Activated T-helper 1 cell treated with anti-CD3 and anti-CD28 coated beads, Interleukin-2, amount 50 U/mL, for 16 hours (primary cell): ENCODE measurements at places on chromosomes 5 and 9.

GRCh38 chr5:2165203-2165602 lies 282.5 kb upstream of the IRX4 start:
- no peak for DNase-seq

GRCh38 chr5:132262882-132263547 lies 5.5 kb downstream of the PDLIM4 start:
- DNase-seq: no peak

- no peak for DNase-seq
Measured at GRCh38 chr9:113152699-113153098, 1.9 kb downstream of the SLC31A2 start.

GRCh38 chr5:148801682-148802276 lies 24.6 kb upstream of the ADRB2 start:
- DNase-seq: no peak

GRCh38 chr9:113556877-113557593 lies 93.5 kb downstream of the RGS3 start:
- DNase-seq: no peak

GRCh38 chr9:15553528-15553898 lies 670 bp downstream of the CCDC171 start:
- no peak for DNase-seq

- no peak for DNase-seq
Measured at GRCh38 chr9:126390923-126391322, 64.3 kb downstream of the MVB12B start.

- no peak for DNase-seq
Measured at GRCh38 chr5:58505971-58506640, 14.9 kb downstream of the GAPT start.

- DNase-seq: no peak
Measured at GRCh38 chr9:278651-279050, 64.0 kb downstream of the DOCK8 start.

GRCh38 chr9:100575006-100575405 lies 2.9 kb upstream of the CAVIN4 start:
- DNase-seq: no peak

- DNase-seq: no peak
Measured at GRCh38 chr5:161757223-161757622, 71.7 kb downstream of the GABRA6 start.

GRCh38 chr5:105735704-105736103 lies 1935.0 kb downstream of the EFNA5 start:
- no peak for DNase-seq

GRCh38 chr9:91274949-91275492 lies 86.7 kb downstream of the AUH start:
- DNase-seq: no peak

- DNase-seq: no peak
Measured at GRCh38 chr5:150517272-150518152, 9.6 kb downstream of the NDST1 start.

DNA sequence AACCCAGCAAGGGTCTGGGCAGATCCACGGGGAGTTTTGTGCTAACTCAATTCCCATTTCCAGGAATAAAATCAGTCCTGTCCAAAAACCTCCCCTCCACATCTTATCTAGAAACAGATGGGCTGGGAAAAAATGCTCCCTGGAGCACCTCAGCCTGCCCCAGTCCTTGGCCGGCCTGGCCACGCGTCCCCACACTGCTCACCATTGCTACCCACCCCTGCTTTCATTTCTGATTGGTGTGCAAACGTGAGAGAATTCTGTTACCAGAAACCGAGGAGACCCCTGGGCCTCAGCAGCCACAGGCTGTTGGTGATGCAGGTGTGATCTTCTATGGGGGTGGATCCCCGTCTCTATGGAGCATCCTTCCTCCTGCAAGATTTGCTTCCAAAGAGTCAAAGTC lies 38.0 kb upstream of the OLFM1 start:
- no peak for DNase-seq

DNA sequence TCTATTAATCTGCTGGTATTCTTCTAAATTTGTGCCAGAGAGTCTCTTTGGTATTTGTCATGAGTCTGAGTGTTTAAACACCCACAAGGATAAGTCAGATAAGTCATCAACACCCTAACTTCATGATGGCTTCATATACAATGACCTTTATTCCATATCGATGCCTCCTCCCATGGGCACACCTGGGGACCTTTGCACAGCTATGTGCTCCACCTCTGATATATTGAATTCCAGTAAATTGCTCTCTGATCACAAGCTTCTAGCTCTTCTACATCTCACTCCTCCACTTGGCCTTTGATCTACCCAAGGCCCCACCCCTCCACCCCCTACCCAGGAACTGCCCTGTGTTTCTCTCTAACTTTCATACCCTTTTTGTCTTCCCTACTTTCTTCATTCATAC lies 102.7 kb upstream of the MIER3 start:
- no peak for DNase-seq

- no peak for DNase-seq
Measured at GRCh38 chr5:121378559-121379359, 472.9 kb upstream of the FTMT start.

DNA sequence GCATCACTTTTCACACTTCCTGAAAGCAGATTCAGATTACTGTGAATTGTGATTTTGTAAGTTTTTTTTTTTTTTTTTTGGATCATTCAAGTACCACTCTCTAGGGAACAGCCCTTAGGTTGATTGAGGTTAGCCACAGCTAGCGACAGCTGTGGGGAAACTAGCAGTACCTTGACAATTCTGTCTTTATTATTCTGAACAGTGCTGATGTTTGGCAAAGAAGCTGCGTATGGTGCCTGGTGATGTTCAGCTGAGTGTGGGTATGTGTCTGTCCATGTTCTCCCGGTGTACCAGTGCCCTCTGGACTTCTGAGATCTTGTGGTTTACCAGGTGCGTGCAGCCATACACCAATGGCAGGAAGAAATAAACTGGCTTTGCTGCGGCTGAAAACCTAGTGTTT lies 117.3 kb upstream of the PLPPR1 start:
- no peak for DNase-seq

DNA sequence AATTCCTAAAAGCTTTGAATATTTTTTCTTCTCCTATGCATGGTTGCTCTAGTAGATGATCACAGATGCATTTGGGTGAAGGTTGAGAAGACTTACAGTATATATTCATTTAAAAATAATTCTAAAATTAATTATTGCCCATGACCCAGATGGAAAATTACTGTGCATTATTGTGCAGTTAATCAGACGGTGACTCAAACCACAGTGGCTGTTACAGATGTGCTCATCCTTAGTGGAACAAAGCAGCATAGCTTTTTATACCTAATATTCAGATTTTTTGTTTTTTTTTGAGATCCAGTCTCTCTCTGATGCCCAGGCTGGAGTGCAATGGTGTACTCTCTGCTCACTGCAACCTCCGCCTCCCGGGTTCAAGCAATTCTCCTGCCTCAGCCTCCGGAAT lies 10.7 kb downstream of the OR2V1 start:
- no peak for DNase-seq

- no peak for DNase-seq
Measured at GRCh38 chr9:137054932-137055384, 1.1 kb upstream of the ENTPD2 start.

GRCh38 chr9:121736934-121737462 lies 85.6 kb downstream of the DAB2IP start:
- DNase-seq: no peak

DNA sequence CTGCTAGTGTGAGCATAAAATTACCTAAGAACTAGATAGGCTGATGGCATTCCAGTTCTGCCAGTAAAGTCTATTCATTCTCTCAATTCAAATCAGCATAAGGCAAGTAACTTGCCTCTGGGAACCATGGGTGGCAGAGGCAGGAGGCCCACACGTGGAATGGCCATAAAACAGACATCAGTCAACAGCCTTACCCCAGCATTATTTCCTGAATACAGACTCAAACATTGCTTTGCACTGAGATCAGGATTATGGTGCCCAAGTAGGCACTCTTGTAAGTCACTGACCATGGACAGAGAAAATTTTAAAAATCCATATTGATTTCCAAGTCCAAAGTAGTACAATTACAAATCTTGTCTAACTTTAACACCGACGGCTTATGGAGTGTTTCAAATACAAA lies 157.7 kb downstream of the NR2F1-AS1 start:
- DNase-seq: no peak

GRCh38 chr9:99824378-99825171 lies 2.9 kb downstream of the NR4A3 start:
- peak; percentile 44 for DNase-seq

DNA sequence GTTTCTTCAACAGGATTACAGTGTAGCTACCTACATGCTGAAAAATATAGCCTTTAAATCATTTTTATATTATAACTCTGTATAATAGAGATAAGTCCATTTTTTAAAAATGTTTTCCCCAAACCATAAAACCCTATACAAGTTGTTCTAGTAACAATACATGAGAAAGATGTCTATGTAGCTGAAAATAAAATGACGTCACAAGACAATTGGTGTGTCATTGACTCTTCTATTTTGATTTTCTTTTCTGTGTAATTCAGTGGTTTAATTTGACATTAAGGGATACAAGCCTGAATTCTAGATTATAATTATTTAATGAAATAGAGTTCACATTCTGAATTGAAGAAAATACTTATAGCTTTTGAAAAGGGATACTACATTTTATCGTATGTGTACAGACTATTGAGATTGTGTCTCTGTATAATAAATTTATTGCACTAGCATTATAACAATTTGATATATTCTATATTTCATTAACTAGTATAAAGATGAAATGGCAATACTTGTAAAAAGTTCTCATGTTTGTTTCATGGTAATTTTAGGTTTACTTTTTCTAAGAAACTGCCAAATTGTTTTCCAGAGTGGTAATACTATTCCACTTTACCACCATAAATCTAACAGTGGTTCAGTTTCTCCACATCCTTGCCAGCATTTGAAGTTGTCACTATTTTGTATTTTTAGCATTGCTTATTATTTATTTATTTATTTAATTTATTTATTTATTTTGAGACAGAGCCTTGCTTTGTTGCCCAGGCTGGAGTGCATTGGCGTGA lies 18.7 kb downstream of the ANXA1 start:
- DNase-seq: no peak

GRCh38 chr5:177311392-177311722 lies 341 bp downstream of the MXD3 start:
- DNase-seq: no peak

- DNase-seq: no peak
Measured at GRCh38 chr9:129145316-129145715, 32.7 kb downstream of the IER5L start.
